Muscle of leg (tissue), 16 donors: ENCODE measurements at places on chromosomes 6 and 20. TPM values are rescaled to one million over a fixed set of nuclear protein-coding genes. Genes with fewer than 3 reads are reported as not detected.

THBS2 gene
- 119 TPM for total RNA-seq

ZBTB46 gene
- 20.7 TPM for total RNA-seq

ZNF391 gene
- 3.0 TPM for total RNA-seq

DUSP15 gene
- 1.6 TPM for total RNA-seq

KIF25 gene
- total RNA-seq: 1.8 TPM

GPX5 gene
- not detected for total RNA-seq
